ENCODE measurements at places on chromosomes 5 and 9.

GRCh38 chr9:113651896-113652295, 188.4 kb downstream of the RGS3 start:
- DNase-seq: no peak

DNA sequence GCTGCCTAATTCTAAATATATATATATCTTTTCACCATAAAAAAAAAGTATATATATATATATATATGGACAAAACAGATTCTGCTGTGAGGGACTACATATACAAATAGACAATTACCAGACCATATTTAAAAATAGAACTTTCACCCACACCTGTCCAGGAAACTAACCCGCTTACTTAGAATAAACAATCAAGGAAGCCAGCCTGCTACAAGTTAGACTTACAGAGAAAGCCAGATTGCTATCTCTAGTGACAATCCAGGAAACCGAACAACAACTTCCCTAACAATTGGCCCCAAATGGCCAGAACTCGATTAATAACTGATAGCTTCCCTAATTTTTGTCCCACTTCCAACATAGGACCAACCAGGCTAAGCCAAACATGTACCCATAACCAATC, 5.9 kb downstream of the GLDC start:
- no peak for DNase-seq

GRCh38 chr5:171155621-171156020, 153.4 kb upstream of the TLX3 start:
- no peak for DNase-seq

GRCh38 chr5:60792438-60792837, 51.6 kb downstream of the ELOVL7 start:
- no peak for DNase-seq

DNA sequence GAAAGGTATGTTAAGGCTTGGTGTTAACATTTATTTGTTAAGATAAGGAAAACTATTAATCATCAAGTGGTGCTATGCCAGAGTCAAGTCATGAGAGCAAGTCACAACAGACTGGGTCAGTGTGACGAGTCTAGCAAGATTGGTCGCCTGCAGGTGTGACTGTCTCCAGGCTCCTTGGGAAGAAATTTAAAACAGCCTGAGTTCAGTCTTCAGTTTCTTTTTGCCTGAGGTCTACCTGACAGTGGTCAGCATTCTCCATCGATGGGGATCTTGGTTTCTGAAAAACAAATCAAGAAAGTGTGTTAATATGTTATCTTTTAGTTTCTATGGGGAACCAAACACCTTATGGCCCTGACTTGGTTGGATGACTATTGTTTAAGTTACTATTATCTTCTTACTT, 56.3 kb downstream of the CETN3 start:
- no peak for DNase-seq

- DNase-seq: no peak
These were observed 27.9 kb downstream of the MCTP1 start for GRCh38 chr5:95256991-95257390.

DNA sequence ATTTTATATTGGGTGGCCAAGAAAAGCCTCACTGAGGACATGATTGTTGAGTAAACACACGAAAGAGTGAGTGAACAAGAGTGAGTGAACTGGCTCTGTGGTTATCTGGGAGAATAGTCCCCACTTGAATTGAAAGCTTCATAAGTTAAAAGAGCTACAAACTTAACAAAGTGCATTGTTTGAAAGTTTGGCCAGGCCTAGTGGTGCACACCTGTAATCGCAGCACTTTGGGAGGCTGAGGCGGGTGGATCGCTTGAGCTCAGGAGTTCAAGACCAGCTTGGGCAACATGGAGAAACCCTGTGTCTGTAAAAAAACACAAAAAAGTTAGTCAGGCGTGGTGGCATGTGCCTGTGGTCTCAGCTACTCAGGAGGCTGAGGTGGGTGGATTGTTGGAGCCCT, 26.9 kb downstream of the SMC2 start:
- DNase-seq: no peak

DNA sequence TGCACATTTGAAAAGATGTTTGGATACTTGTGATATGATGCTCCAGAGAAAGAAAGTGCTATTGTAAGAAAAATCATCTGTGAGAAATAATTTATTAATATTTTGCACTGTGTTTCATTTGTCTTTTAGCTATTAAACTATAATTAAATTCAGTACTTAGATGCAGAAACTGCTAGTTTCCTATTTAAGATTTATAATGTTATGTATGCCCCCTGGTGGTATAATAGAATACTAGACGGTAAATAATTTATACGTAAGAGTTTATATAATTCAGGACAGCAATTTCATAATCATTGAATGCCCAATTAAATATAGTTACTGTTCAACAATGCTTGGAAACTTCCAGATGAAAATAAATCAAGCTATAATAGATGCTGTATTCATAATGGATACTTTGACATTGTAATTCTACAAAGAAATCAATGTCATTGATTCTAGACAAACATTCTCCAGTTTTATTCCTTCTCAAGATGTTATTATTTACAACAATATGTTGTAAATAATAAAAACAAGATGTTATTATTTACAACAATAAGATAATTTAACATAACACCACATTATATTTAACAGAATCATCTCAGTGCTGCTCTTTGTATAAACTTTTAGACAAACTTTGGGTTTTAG, 101.0 kb downstream of the TMEM232 start:
- DNase-seq: no peak

DNA sequence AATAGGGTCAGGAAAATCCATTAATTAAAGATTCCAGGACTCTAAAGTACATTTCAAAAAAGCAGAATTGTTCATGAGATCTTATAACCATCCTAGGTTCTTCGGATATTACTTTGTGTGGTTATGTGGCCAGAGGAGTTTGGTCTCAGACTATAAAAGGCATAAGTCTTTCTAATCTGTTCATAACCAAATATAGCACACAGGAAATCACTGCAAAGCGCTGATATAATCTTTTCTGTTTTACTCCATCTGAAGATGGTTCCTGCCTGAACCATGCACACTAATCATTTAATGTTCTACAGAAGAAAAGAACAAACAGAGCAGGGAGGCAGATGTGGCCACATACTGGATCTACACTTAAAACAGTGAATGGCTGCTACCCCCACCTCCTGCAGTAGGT, 182.8 kb downstream of the SEMA5A start:
- DNase-seq: no peak

- no peak for DNase-seq
These were observed 68.5 kb upstream of the MEF2C start for GRCh38 chr5:88951457-88951856.
